Stromal cell of bone marrow (primary cell): ENCODE measurements at places on chromosomes 12 and 14.

- no peak for DNase-seq
These were observed 116.2 kb upstream of the MAP1LC3B2 start for GRCh38 chr12:116442946-116443345.

- DNase-seq = no peak
These were observed 293.7 kb upstream of the CLEC14A start for GRCh38 chr14:38549564-38549963.

DNA sequence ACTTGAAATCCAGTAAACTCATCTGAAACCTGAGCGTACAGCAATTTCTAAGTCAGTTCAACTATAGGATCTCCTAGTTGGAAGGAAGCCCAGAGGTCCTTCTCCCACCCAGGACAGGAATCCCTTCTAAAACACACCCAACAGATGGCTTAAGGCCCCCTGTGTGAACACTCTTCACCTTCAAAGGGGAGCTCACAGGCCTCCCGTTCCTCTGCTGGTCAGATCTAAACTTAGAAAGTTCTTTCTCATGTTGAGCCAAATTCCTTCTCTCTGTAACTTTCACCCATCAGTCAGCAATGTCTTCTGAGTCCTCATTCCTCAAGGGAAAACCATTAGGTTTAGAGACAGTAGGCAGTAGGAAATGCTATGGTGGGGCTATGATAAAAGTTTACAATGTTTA lies 355.2 kb downstream of the PCNX1 start:
- no peak for DNase-seq

DNA sequence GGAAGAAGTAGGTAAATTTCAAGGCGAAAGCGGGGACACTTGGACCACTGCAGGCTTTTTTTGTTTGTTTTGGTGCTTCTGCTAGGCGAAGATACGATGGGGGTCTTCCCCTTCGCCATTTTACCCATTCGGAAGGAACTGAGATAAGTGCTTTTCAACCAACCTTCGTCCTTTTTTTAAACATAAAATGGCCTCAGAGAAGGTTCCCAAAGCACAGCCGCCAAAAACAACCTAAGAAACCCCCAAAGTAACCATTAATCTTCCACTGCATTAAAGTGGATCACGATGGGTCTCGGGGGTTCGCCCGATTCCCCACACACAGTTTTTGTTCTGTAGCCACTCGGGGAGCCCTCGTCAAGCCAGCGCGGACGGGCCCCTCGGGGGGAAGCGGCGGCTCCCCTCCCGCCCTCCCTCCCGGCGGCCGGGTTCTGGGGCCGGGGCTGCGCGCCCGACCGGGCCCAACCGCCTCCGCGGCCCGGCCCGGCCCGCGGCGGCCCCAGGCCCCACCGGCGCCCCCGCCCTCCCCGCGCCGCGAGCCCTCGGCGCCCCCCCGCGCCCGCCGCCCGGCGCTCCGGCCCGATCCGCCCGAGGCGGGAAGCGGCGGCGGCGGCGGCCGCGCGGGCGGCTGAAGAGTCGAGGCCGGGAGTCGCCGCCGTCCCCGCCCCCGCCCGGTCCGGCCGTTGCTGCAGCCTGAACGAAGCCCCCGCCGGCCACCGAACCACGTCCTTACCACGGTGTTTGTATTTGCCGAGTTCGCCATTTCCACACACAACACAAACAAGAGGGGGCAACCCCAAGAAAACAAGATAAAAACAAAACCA lies 790 bp downstream of the GTF2A1 start:
- DNase-seq = peak; percentile 20

- no peak for DNase-seq
These were observed 86.5 kb upstream of the TMCC3 start for GRCh38 chr12:94736820-94737219.

DNA sequence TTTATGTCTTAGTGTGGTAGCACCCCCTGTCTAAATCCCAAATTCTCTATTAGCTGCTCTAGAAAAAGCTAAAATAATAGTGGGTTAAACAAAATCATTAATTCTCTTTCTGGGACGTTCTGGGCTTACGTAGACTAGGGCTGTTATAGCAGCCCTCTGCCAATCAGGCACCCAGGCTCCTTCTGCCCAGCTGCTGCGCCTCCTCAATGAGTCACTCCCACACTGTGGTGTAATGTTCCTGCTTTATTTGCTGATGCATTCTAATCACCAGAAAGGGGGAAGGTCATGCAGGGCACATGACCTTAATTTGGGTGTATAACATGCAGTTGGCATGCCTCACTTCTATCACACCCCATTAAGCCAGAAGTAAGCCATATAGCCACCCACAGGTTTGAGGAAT lies 294.5 kb downstream of the GALC start:
- DNase-seq = no peak

GRCh38 chr12:1117970-1118563 lies 127.0 kb downstream of the ERC1 start:
- DNase-seq = peak; percentile 46

DNA sequence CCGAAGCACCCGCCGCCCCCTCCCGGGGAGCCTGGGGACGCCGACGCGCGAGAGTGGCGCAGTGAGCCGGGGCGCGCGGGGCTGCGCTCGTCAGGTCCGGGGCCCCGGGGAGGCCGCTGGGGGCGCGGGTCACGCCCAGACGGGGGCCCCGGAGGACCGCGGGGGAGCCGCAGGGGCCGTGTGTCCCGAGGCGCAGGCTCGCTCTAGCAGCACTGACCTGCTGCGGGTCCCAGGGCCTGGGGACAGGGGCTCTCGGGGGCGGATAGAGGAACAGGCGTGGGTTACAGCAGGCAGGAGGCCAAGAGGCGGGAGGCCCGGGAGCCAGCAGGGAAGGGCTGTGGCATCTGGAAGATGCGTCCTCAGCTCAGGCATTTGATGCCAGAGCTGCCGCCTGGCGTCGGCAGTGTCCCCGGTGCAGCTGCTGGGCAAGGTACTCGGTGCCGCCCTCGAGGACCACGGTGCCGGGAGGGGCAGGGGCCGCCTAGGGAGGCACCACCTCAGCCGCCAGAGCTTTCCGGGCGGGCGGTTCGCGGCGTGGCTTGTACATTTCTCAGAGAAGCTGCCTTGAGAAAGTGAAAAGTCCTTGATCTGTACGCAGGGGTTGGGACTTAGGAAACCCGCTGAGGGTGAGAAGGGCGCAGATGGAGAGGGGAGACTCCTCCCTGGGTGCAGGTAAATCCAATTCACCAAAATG lies 1.2 kb downstream of the WNT5B start:
- no peak for DNase-seq

- no peak for DNase-seq
These were observed 9.2 kb downstream of the NIN start for GRCh38 chr14:50821510-50822464.

DNA sequence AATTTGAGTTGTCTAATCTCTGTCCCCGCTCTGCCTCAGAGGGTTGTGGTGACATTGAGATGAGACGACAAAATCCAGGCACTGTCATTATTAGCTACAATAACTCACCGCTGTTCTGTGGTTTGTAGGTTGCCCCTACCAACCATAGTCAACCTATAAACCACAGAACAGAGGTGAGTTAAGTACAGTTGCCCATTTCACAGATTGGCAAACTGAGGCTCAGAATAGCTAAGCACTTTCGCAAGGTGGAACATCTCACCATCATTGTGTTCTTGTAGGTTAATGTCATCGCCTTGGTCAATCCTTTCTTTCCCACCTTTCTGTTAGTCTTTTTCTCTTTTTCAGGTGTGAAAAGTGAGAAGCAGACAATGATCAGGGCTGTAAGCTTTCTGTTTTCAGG lies 63.4 kb upstream of the LHX5 start:
- DNase-seq = no peak

DNA sequence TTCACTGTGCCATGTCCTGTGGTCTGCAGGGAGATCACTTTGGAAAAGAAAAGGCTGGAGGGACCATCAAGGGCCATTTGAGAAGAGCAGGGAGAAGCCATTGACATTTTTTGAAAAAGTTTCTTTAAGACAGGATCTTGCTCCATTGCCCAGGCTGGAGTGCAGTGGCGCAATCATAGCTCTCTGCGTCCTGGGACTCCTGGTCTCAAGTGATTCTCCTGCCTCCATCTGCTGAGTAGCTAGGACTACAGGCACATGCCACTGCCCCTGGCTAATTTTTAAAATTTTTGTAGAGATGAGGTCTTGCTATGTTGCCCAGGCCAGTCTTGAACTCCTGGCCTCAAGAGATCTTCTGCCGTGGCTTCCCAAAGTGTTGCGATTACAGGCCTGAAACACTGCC lies 32.3 kb downstream of the PTHLH start:
- DNase-seq = no peak

DNA sequence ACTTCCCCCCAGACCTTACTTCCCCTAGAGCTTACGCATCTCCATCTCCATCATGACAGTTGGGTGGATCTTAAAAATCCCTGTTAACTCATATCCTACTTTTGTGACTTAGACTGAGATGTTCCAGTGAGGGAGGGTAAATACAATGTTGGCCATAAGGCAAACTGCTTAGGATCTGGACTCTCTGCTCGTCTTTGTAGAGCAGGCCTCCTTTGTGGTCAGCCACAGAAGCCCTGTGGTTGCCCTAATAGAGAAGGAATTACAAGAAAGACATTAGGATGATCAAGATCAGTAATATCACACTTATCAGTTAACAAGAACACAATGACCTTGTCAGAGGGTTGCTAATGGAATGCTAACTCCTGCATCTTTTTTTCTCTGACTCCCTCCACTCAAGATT lies 52.0 kb downstream of the TMEM132C start:
- DNase-seq = no peak

DNA sequence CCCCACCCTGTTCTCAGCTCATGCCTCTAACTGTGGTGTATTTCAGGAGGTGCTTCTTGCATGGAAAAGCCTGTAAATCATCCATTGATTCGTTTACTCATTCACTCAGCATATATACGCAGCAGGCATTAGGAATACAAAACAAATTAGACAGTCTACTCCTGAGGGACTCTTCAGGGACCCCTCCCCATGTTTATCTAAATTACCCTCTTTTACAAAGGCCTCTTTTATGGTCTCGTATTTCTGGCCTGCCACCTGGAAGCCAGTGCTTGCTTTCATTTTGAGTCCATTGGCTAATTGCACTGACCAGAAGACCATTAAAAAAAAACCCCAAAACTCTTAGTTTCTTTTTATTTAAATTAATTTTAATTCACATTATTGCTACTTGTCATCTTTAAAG lies 134.4 kb downstream of the DACT1 start:
- no peak for DNase-seq

DNA sequence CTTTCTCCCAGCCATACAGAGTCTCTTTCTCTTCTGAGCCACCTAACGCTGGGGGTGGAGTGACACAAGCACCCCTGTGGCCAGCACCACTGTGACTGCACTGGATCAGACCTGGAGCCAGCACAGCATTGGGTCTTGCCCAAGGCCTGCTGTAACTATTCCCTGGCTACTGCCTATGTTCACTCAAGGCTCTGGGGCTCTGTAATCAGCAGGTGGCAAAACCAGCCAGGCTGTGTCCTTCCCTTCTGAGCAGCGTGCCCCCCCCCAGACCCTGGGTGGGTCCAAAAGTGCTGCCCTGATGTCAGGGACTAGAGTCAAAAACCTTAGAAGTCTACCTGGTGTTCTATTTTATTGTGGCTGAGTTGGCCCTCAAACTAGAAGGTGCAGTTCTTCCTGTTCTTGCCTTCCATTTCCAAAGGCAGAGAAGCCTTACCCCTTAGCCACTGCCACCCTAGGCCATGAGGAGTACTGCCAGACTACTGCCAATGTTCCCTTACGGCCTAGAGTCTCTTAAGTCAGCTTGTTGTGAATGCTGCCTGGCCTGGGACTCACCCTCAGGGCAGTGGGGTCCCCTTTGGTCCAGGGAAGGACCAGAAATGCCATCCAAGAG lies 49.9 kb downstream of the PELI2 start:
- no peak for DNase-seq

DNA sequence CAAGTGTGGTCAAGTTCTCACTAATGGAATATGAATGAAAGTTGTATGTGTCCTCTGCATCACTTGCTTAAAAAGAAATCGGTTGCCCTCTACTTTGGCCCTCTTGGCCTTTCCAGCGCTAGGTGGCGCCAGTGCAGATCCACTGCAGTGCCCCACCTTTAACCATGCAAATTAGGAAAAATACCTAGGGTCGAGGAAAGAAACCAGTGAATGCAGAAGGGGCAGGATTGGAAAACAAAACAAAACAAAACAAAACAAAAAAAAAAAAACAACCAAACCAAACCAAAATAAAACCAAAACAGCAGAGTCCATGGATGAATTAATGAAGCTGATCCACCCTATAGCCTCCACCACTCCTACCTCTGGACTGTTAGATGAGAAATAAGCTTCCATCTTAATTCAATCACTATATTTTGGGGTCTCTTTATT lies 12.9 kb upstream of the NEMF start:
- DNase-seq = peak; percentile 41

- no peak for DNase-seq
These were observed 10.0 kb downstream of the LHX5 start for GRCh38 chr12:113461666-113462065.

DNA sequence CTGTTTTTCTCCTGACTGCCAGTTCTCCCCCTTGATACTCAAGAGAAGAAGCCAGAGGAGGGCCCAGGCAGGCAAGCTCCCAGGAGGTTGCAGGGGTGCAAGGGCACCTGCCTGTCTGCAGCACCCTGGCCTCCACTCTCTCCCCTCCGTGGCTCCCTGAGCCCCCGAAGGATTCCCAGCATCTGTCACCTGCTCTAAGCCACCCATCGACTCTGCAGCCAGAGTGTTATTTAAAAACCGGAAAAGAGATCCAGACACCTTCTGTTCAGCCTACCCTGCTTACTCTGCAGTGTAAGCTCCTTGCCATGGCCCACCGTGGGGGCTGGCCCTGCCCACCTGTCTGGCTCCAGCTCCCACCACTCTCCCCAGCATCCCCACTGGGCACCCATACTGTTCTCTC lies 121.4 kb downstream of the KSR2 start:
- DNase-seq = no peak

GRCh38 chr14:98184457-98184856 lies 1087.5 kb downstream of the BCL11B start:
- no peak for DNase-seq

GRCh38 chr12:62757048-62757447 lies 177.9 kb downstream of the PPM1H start:
- DNase-seq = no peak

DNA sequence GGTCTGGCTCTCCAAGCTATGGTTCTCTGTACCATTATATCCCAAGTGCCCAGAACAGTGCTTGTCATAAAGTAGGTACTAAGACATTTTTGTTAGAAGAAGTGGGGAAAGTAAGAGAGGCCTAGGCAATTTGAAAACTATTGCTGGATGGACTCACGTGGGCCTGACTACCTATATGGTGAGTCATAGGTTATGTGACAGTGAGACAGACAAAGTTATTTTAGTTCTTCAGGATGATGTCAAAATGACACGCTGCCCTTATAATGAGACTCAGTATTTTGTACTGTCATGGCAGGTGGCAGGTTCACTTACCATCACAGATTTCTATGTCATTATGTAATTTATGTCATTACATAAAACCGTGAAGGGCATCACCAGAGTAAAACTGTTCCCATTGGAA lies 53.1 kb downstream of the PARP11 start:
- DNase-seq = no peak

GRCh38 chr14:104194016-104194415 lies 55.6 kb downstream of the KIF26A start:
- DNase-seq = no peak
